ENCODE measurements at places on chromosomes 4 and X.

DNA sequence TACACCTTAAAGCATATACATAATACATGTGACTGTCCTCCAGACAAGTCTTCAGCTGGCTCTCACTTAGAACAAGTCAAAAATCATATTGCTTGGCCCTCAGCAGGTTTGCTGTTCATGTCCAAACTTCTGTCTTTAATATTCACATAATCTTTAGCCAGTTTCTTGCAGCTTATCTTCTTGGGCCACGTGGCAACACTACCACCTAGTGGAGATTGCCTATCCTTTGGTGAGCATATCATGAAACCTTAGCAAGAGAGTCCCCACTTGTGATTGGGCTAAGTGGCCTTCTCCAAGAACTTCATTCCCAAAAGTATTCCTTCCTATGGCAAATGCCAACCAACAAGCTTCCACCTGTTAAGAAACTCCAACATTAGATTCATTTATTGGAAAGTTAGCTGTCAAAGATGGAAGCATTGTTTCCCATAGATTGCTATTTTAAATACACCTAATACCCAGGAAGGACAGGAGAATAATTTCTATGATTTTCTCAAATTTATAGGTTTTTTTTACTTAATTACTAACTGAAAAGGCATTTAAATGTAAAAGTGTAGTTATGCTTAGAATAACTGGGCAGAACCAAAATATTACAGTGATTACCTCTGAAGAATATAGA is 231.9 kb upstream of the INTU start:
- no peak for DNase-seq

GRCh38 chrX:11393949-11394654 is 100.9 kb downstream of the AMELX start:
- no peak for DNase-seq

DNA sequence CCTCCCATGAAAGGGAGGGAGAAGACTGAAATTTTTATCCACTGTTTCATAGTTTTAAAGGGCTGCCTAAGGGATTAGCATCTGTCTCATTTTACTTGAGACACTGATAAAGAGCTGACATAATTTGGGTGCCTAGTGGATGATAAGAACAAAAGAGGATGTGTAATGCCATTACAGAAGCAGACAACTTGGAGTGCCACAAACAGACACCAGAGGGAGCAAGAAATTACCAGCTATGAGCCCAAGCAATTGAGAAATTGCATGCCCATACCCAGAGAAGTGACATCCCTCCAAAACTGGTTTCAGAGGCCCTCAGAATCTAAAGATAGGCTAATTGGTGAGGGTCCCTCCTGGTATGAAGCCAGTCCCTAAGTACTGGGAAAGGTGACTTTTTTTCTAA is 38.5 kb upstream of the POU3F4 start:
- no peak for DNase-seq

DNA sequence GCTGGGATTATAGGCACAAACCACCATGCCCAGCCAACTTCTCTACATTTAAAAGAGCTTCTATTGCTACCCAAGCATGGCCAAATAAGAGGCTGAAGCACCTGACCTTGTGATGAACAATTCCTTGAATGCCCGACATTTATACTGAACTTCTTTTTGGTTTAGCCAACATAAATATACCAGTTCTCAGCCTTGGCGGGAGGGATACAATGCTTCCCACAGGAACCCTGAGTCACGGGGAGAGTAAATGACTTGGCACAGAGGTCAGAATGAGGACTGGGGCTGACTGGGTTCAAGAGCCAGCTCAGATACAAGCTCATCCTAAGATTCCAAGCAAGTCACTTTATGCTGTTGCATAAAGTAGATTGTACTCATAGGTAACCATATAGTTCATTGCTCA is 6.1 kb downstream of the HOPX start:
- no peak for DNase-seq

Data from stimulated activated CD8-positive, alpha-beta memory T cell treated with anti-CD3 and anti-CD28 coated beads, Interleukin-4, amount 100 ng/mL, for 4 hours (primary cell).